ENCODE measurements at places on chromosomes 7 and 10.

DNA sequence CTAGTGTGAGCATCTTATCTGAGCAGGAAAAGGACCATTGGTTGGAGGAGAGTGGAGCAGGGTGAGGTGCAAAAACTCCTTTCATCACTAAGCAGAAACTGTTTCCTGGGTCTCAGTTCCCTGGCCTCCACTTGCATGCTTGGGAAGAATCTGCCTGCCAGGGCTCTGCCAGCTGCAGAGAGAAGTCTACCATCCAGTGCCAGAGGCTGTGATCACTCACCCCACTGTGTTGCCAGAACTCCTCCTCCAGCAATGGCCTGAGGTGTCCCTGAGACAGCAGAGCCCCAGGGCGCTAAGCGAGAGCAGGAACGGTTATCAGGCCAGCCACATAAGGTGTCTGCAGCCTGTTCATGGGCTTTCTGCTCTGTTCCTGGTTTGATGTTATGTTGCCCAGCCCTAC lies 991.4 kb downstream of the CCSER2 start:
- H3K36me3 ChIP-seq: no peaks in the 10 kb centered on the region
- no peak overlapping the region for H3K27ac ChIP-seq
- no peak overlapping the region for H3K4me3 ChIP-seq
- no peaks in the 10 kb centered on the region for H3K27me3 ChIP-seq

DNA sequence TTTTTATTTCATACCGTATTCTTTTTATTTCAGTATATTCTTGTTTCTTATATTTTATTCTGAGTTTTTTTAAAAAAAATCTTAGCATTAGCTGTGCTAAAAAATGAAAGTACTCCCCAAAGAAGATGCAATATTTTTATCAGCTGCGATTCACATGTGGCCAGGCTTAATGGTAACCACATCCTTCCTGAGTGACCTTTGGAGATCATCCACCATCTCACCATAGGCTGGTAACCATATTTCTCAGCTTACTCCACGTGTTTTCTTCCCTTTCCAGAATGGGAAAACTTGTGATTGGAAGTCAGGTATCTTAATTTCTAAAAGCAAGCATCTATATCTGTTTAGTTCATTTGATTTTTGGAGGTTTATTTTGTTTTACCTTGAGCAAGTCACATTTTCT lies 18.8 kb upstream of the LIPM start:
- no peak overlapping the region for H3K4me3 ChIP-seq
- no peaks in the 10 kb centered on the region for H3K36me3 ChIP-seq
- H3K27me3 ChIP-seq: no peaks in the 10 kb centered on the region
- no peak overlapping the region for H3K27ac ChIP-seq
- DNase-seq: no peak

DNA sequence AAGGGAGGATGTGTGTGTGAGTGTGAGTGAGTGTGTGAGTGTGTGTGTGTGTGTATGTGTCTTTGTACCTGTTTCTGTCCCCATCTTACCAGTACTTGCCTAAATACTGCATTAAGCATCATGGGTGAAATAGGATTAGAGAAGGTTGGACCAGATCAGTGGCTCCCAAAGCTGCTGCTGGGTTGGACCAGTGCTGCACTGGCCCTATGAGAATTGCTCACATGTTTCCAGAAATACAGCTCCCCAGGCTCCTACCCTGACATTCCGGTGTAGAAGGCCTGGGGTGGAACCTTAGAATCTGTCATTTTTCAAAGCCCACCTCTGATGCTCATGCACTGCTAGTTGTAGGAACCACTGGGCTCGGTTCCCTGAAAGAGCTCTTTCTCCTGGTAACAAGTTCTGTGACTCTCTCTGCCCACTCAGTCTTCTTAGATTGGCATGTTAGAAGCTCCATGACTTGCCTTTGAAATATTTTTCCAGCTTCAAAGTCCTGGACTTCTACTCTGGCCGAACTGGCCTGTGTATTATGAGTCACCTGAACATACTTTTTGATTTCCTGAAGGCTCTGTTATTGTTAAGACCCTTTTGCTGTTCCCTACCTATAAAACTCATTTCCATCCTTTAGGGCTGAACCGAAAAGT lies 224.7 kb downstream of the CUX1 start:
- DNase-seq: no peak
- no peaks in the 10 kb centered on the region for H3K27me3 ChIP-seq
- H3K4me3 ChIP-seq: no peak overlapping the region
- H3K4me1 ChIP-seq: peaks cover 13% of the 10 kb centered on the region

DNA sequence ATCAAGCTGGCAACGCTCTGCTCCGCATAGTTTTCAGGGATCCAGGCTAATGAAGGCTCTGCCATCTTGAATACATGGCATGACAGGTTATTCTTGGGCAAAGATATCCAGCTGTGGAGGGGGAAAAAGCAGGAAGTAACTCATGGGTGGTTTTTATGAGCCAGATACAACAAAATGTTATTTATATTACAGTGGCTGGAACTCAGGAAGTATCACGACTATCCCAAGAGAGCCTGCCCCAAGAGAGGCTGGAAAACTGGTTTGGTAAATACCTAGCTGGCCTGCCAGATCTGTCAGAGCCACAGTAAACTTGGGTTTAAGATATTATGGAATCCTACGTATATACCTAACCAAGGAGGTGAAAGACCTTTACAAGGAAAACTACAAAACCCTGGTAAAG lies 462.8 kb upstream of the ANKRD30A start:
- H3K4me1 ChIP-seq: no peaks in the 10 kb centered on the region
- H3K27ac ChIP-seq: no peak overlapping the region
- no peaks in the 10 kb centered on the region for H3K27me3 ChIP-seq
- no peak overlapping the region for H3K4me3 ChIP-seq
- DNase-seq: no peak
- H3K36me3 ChIP-seq: no peaks in the 10 kb centered on the region

- H3K36me3 ChIP-seq: no peaks in the 10 kb centered on the region
- no peak for DNase-seq
- H3K4me1 ChIP-seq: no peaks in the 10 kb centered on the region
- no peaks in the 10 kb centered on the region for H3K27me3 ChIP-seq
- no peak overlapping the region for H3K4me3 ChIP-seq
Observed at GRCh38 chr10:67492317-67493019, 203.5 kb downstream of the CTNNA3 start.

DNA sequence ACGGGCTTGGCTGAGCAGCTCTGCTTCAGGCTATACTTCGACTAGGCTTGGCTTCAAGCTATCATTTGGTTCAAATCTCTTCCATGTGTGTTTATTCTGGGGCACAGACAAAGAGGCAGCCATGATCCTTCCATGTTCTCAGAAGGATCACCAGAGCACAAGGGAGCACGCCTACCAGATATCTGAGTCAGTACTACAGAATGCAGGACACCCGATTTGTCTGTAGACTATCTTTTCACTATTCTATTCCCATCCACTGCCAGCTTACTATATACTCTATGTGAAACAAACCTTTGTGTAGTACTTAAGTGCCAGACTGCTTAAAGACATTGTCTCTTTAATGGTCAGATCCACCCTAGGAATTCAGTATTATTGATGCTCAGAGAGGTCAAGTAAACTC lies 35.1 kb downstream of the CH25H start:
- H3K27ac ChIP-seq: no peak overlapping the region
- no peak for DNase-seq
- H3K36me3 ChIP-seq: no peaks in the 10 kb centered on the region
- H3K27me3 ChIP-seq: no peaks in the 10 kb centered on the region

GRCh38 chr7:94449151-94449725 lies 54.5 kb downstream of the COL1A2 start:
- no peaks in the 10 kb centered on the region for H3K27me3 ChIP-seq
- no peak overlapping the region for H3K4me3 ChIP-seq
- no peaks in the 10 kb centered on the region for H3K36me3 ChIP-seq
- H3K4me1 ChIP-seq: no peaks in the 10 kb centered on the region
- no peak for DNase-seq

DNA sequence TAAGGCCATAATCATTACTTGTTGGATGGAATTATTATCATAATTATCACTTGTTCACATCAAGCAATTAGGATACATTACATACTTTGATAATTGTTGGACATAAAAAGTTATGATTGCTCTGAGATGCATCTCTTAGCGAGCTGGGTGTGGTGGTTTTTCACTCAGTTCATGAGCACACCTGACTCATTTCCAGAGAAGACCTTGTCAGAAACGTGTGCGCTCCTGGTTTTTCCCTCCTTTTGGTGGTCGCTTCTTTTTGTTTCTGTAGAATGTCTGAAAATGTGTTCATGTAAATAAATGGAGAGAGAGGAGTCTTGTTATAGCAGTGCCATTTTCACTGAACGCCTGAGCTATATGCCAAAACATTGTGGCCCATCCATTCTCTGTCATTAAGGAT lies 141.3 kb downstream of the PAXIP1 start:
- H3K27ac ChIP-seq: no peak overlapping the region
- no peak overlapping the region for H3K4me3 ChIP-seq
- H3K4me1 ChIP-seq: no peaks in the 10 kb centered on the region
- no peaks in the 10 kb centered on the region for H3K36me3 ChIP-seq
- DNase-seq: no peak

GRCh38 chr10:131880016-131880590 lies 20.7 kb upstream of the PPP2R2D start:
- H3K4me3 ChIP-seq: no peak overlapping the region
- peaks cover under 1% of the 10 kb centered on the region for H3K4me1 ChIP-seq
- H3K27me3 ChIP-seq: peaks cover 15% of the 10 kb centered on the region

- no peaks in the 10 kb centered on the region for H3K4me1 ChIP-seq
- H3K4me3 ChIP-seq: no peak overlapping the region
- no peaks in the 10 kb centered on the region for H3K27me3 ChIP-seq
- no peak for DNase-seq
Observed at GRCh38 chr7:94588075-94588474, 67.9 kb downstream of the SGCE start.

- H3K36me3 ChIP-seq: no peaks in the 10 kb centered on the region
- peak overlapping the region; percentile 100 for H3K27ac ChIP-seq
- H3K4me1 ChIP-seq: peaks cover 57% of the 10 kb centered on the region
- H3K27me3 ChIP-seq: no peaks in the 10 kb centered on the region
- DNase-seq: peak; percentile 86
Observed at GRCh38 chr7:131106681-131107336, 220.9 kb upstream of the MKLN1 start.

DNA sequence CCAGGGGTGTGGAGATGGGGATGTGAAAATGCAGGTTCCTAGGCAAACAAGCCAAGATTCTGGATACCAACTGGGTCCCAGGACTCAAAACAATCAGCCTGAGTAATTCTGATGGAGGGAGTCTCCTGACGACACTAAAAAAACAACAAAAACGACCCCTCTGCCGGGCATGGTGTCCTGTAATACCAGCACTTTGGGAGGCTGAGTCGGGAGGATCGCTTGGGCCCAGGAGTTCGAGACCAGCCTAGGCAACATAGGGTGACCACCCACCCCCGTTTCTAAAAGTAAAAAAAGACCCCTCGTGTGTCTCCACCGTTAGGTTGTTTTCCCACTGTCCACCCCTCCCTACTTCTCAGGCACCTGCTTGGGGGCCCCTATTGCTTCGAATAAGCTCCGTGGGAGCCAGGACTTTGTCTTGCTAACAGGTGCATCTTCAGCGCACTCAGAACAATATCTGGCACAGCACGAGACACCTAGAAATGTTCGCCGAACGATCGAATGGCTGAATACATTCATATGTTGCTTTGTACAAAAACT lies 743 bp upstream of the NRF1 start:
- peak overlapping the region; percentile 96 for H3K27ac ChIP-seq
- no peaks in the 10 kb centered on the region for H3K27me3 ChIP-seq
- H3K4me1 ChIP-seq: peaks cover 42% of the 10 kb centered on the region
- DNase-seq: no peak

GRCh38 chr7:2384354-2385243 lies 18.8 kb upstream of the CHST12 start:
- no peaks in the 10 kb centered on the region for H3K27me3 ChIP-seq
- no peak overlapping the region for H3K27ac ChIP-seq
- DNase-seq: no peak
- H3K36me3 ChIP-seq: peaks cover 31% of the 10 kb centered on the region
- no peak overlapping the region for H3K4me3 ChIP-seq
- no peaks in the 10 kb centered on the region for H3K4me1 ChIP-seq

DNA sequence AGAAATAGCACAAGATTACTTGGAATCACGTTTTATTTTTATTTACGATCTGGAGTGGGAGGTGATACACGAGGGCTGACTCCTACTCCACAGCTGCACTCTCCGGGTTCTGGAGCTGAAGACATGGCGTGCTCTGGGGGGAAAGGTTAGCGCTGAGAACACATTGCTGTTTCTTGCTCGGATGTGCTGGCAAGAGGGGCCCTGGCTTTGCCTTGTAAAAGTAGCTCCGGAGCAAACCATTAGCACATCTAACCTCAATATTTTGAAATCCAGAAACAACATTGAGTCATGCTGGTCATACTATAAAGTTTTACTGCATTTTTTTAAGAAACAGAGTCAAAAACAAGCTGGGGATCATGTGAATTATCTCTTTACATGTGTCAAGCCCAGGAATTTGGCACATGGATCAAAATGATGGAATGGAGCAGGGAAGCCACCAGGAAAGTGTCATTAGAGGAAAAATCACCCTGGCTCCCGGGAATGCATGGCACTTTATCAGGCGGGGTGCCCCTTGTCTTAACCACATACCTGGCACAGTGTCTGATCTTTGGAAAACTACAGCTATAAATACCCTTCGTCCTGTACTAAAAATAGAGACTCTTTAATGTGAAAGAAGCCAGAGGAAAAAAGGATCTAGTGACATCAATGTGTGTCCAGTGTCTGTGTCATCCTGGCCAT lies 31.6 kb upstream of the LYZL1 start:
- peaks cover 4% of the 10 kb centered on the region for H3K4me1 ChIP-seq
- H3K27me3 ChIP-seq: peaks cover 40% of the 10 kb centered on the region
- H3K4me3 ChIP-seq: no peak overlapping the region

DNA sequence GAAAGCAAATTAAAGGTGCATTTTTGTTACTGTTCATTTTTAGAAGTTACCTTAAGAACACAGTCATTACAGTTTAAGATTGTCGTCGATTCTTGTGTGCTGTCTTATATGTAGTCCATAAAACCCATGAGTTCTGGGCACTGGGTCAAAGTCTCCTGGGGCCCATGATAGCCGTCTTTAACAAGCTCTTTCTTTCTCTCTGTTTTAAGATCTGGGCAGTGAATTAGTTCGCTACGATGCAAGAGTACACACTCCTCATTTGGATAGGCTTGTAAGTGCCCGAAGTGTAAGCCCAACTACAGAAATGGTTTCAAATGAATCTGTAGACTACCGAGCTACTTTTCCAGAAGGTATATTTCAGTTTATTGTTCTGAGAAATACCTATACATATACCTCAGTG lies 90.7 kb upstream of the CAPZA2 start:
- no peak for DNase-seq
- no peak overlapping the region for H3K4me3 ChIP-seq
- peaks cover 9% of the 10 kb centered on the region for H3K36me3 ChIP-seq
- H3K4me1 ChIP-seq: no peaks in the 10 kb centered on the region
- H3K27me3 ChIP-seq: no peaks in the 10 kb centered on the region
- no peak overlapping the region for H3K27ac ChIP-seq

Measured in suprapubic skin (tissue), 4 donors.